ENCODE measurements at places on chromosomes 12 and 14.

DNA sequence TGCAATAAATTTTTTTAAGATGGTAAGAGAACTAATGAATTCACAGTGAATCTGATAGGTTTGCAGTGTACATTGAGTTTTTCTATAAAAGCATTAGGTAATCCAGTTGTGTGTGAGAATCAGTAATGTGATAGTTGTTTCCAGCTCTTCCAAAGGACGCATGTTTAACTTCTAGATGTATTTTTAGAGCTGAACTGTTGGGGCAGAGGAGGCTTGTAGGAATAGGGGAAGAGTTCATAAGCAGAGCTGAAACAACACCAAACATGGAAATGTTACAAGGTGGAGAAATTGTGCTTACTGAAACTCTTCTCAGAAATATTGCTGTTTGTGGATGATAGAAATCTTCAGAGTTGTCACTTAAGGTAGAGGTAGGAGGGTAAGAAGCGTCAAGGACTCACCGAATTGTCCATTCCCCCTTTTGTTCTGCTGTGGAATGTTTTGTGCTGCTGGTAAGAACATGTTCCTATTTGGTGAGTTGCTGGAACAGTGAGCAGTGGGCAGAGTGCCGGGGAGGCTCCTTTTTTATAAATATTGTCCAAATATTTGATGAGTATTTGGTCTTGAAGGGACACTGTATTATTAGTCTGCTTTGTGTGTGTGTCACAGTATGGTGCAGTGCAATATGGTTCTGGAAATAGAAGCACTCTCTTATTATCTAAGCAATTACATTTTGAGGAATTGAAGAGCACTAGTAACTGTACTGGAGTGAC lies 76.7 kb downstream of the ANO6 start:
- DNase-seq: no peak
- no peaks in the 10 kb centered on the region for H3K27me3 ChIP-seq
- no peaks in the 10 kb centered on the region for H3K4me1 ChIP-seq
- H3K4me3 ChIP-seq: no peak overlapping the region
- H3K27ac ChIP-seq: no peak overlapping the region
- peaks cover 2% of the 10 kb centered on the region for H3K36me3 ChIP-seq

DNA sequence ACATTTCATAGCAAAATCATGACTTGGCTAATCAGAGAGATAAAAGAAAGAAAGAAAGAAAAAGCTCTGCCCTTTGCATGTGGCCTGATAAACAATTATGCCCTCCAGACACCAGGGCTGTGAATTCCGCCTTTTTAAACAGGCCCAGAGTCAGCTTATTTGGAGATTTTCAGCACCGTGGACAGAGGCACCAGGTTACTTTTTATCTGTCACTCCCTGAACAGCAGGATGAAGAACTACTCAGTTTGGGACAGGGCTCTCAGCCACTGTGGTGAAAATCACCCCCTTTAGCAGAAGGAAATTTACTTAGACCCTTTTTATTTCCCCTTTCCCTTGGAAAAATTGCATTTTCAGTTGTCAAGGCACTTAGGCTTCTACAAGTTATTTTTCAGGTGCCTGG lies 359.9 kb downstream of the NRXN3 start:
- no peaks in the 10 kb centered on the region for H3K4me1 ChIP-seq
- H3K4me3 ChIP-seq: no peak overlapping the region
- no peaks in the 10 kb centered on the region for H3K27me3 ChIP-seq
- no peak for DNase-seq

DNA sequence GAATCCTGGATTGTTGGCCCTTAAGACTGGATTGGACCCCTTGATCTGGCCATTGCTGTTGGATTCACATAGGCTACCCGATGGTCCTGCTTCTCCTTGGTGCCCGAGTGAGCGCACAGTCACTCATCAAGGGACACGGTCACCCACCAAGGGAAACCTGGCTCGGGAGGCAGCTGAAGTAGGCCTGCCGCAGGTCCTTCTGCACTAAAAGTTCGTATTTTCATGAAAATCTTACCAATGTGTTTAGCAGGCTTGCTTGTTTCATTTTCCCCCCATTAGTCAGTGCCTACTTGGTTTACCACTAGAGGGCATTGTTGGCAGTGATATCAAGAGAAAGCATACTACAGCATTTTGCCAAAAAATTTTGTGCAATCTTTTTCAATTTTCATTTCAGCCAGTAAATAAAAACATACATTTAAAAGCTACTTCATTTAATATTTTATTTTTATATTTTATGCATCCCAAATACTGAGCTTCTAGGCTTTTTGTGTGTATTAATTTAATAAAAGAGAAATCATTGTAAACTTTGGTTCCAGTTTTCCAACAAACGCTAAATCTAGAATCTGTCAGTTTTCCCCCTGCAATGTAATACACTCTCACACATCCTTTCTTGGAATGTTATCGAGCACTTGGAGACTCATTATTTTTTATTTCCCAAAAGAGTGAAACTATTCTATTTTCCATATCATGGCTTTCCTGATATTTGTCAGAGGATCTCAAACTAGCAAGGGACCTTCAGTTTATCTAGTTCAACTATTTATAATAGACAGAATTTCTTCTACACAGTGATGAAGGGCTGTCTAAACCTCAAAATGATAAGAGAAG lies 116.7 kb downstream of the LMNTD1 start:
- DNase-seq: no peak
- H3K36me3 ChIP-seq: no peaks in the 10 kb centered on the region
- no peaks in the 10 kb centered on the region for H3K27me3 ChIP-seq
- H3K27ac ChIP-seq: no peak overlapping the region

DNA sequence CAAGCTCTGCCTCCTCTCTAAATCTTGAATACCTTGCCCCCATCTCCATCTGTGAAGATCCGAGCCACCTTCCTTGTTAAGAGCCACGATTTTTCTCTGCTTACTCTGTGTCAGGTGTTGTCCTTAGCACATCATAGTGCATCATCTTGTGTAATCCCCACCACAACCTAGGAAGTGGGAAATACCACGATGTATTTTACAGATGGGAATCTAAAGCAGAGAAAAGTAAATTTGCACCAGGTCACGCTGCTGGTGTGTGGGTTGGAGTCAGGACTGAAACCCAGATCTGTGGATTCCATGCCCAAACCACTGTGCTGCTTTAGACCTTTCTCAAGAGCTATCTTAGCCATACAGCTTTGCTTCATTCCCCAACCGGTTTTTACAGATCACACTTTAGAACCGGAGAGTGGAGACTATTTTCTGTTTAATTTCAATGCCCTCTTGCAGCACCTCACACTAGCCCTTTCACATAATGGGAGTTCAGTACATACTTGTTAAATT lies 94.6 kb downstream of the PPM1A start:
- no peak for DNase-seq
- no peaks in the 10 kb centered on the region for H3K36me3 ChIP-seq
- no peak overlapping the region for H3K4me3 ChIP-seq

DNA sequence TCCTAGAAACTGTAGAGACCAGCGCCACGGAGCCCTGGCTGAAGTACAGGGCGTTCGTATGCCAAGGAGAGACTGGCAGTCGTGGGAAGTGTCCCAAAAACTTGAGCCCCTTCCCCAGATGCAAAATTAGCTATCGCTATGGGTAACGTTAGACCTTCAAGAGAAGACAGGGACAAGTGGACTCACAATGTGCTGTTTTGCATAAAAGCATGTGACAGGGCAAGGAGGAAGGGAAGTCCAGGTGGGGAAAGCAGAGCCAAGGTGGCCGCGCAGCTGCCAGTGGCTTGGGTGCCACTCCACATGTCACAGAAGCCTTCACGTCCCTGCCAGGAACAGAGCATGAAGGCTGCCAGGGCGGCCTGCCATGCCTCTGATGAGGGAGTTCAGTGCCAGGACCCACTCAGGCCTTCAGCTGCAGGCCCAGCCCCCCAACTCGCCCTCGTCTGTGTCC lies 61.2 kb upstream of the DYNC1H1 start:
- no peak overlapping the region for H3K4me3 ChIP-seq
- DNase-seq: no peak
- peaks cover 100% of the 10 kb centered on the region for H3K36me3 ChIP-seq
- H3K4me1 ChIP-seq: no peaks in the 10 kb centered on the region

GRCh38 chr12:124848621-124849380 lies 14.9 kb downstream of the SCARB1 start:
- no peak for DNase-seq
- no peaks in the 10 kb centered on the region for H3K27me3 ChIP-seq
- peaks cover 8% of the 10 kb centered on the region for H3K4me1 ChIP-seq
- no peak overlapping the region for H3K27ac ChIP-seq
- no peaks in the 10 kb centered on the region for H3K36me3 ChIP-seq

DNA sequence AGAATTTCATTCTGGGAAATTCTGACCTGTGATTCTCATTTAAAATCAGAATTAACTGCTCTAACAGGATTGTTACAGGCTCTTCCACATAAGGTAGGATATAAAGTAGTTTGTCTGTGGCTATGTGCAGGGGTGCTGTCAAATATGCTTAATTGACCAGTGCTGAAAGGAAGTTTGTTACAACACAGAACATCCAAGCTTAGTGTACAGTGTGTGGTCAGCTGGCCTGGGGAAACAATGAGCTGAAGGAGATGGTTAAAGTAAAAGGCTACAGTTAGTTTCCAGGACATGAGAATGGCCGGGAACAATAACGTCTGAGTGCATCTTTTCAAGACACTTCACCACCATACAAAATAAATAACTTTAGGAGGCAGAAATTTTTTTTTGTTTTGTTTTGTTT lies 68.0 kb downstream of the PKP2 start:
- no peak overlapping the region for H3K4me3 ChIP-seq
- H3K4me1 ChIP-seq: no peaks in the 10 kb centered on the region
- DNase-seq: no peak
- H3K36me3 ChIP-seq: no peaks in the 10 kb centered on the region
- no peaks in the 10 kb centered on the region for H3K27me3 ChIP-seq

- H3K4me1 ChIP-seq: no peaks in the 10 kb centered on the region
- H3K36me3 ChIP-seq: no peaks in the 10 kb centered on the region
- no peak overlapping the region for H3K27ac ChIP-seq
- H3K27me3 ChIP-seq: no peaks in the 10 kb centered on the region
- DNase-seq: no peak
Measured at GRCh38 chr14:29853272-29853671, 74.4 kb downstream of the PRKD1 start.

GRCh38 chr14:103500148-103500990 lies 22.3 kb downstream of the CKB start:
- no peaks in the 10 kb centered on the region for H3K27me3 ChIP-seq
- peaks cover 64% of the 10 kb centered on the region for H3K36me3 ChIP-seq
- no peak overlapping the region for H3K4me3 ChIP-seq
- peak; percentile 61 for DNase-seq
- H3K27ac ChIP-seq: no peak overlapping the region

DNA sequence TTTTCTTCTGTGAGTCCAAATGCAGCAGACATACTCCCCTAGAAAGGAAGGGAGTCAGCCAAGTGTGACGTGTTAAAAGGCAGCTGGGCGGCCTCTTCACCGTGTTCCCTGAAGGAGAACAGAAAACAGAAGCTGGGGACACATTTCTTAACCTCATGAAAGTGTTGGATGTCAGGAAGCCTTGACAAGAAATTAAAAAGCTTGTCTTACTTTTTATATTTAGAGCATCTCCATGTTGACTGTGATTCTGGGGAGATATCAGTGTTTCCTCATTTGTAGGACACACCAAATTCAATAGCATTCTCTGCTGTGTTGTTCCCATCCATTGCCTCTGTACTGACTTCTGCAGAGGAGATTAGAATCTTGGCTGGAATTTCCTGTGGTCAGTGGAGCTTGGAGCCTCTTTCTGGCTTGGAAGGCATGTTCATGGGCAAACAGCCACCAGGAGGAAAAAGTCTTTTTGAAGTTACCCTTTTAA lies 93.7 kb downstream of the RMST start:
- no peak overlapping the region for H3K4me3 ChIP-seq
- no peaks in the 10 kb centered on the region for H3K4me1 ChIP-seq
- H3K27ac ChIP-seq: no peak overlapping the region
- no peaks in the 10 kb centered on the region for H3K36me3 ChIP-seq
- H3K27me3 ChIP-seq: no peaks in the 10 kb centered on the region

- H3K36me3 ChIP-seq: no peaks in the 10 kb centered on the region
- H3K4me3 ChIP-seq: no peak overlapping the region
- H3K27ac ChIP-seq: no peak overlapping the region
- no peak for DNase-seq
Measured at GRCh38 chr14:72222046-72222445, 289.8 kb downstream of the RGS6 start.

DNA sequence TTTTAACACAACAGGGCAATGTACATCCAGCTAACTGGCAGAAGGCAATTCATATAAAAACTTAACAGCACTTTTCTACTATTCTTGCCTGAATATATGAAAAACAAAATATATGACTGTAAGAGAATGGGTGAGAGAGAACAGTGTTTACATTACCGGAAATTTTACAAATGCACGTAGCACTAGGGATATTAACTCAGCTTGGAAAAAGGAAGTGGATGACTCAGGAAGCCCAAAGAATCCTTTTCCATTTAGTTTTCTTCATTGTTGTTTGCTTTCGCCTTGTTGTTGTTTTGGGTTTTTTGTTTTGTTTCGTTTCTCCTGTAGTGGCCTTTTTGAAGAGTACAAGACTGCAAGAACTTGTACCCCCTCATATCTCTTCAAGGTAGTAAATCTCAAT lies 295.5 kb downstream of the EGLN3 start:
- no peaks in the 10 kb centered on the region for H3K36me3 ChIP-seq
- H3K4me1 ChIP-seq: no peaks in the 10 kb centered on the region
- no peak for DNase-seq
- H3K4me3 ChIP-seq: no peak overlapping the region

DNA sequence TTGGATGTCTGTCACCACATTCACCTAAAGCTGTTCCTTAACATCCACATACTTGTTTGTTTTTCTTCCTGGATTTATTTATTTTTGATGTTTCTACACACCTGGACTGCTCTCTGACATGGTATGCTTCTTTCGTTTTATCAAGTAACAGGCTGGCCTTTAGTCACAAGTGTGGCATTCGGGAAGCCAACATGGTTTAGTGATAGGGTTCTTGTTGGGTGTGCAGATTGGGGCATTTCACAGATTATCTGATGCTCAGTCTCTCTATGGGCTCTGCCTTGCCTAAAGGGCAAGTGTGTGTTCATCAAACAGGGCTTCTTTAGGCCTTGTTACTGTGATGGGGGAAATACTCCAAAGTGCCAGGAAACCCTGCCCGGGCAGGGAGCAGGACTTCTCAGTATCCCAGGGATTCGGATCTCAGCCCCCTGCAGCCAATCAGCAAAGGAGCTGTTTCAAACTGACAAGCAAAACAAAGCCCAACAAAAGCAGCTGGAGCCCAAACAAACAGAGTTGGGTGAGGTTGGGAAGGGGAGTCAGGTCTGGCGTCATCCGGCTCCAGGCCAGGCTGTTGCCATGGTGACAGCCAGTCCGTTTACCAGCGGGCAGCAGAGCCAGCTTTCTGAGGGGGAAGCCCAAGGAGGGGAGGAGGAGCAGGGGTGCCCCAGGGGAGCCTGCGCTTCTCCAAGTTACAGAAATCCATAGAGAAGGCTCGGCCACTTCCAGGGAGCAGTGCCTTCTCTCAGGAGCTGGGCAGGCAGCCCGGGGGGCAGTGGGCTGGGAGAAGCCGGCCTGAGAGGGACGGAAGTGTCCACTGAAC lies 31.9 kb downstream of the FOS start:
- no peak overlapping the region for H3K27ac ChIP-seq
- H3K4me3 ChIP-seq: no peak overlapping the region
- no peaks in the 10 kb centered on the region for H3K36me3 ChIP-seq
- H3K4me1 ChIP-seq: no peaks in the 10 kb centered on the region

GRCh38 chr12:111569363-111570083 lies 29.6 kb downstream of the ATXN2 start:
- no peak overlapping the region for H3K27ac ChIP-seq
- no peak overlapping the region for H3K4me3 ChIP-seq
- DNase-seq: no peak
- H3K4me1 ChIP-seq: no peaks in the 10 kb centered on the region
- H3K27me3 ChIP-seq: no peaks in the 10 kb centered on the region
- no peaks in the 10 kb centered on the region for H3K36me3 ChIP-seq

GRCh38 chr14:22159099-22159498 lies 429.9 kb downstream of the DAD1 start:
- no peak for DNase-seq
- no peaks in the 10 kb centered on the region for H3K36me3 ChIP-seq
- H3K4me3 ChIP-seq: no peak overlapping the region
